Stimulated activated CD8-positive, alpha-beta memory T cell treated with anti-CD3 and anti-CD28 coated beads, Interleukin-7, amount 100 ng/mL, for 1 hour (primary cell): ENCODE measurements at places on chromosomes 5 and 9.

DNA sequence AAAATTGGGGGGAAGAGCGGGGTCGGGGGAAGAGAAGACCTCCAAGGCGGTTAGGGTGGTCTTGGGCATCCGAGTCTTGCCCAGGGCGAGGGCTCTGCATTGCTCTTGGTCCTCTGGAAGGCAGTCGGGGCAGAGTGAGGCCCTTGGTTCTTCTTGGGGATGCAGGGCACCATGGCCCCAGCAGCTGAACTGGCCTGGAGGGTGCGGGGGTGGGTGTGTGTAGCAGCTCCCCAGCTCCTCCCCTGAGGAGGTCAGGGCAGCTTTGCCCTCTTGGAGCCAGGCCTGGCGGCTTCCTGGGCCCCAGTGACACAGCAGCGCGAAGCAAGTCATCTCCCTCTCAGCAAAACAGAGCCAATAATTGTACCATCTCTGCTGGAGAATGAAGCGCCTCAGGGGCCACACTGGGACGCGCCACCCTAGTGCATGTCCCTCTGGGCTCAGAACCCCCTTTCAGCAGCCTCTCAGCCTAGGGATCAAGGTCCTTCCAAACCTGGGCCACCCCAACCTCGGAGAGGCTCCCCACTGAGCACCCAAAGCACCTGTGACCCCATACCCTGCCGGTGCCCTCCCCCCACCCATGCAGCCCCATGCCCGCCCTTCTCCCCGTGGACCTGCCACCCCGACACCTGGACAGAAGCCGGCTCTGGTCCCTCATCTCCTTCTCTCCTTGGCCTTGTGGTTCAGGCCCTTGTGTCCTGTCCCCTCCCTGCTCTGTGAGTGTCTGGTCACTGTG, 10.4 kb upstream of the RXRA start:
- DNase-seq, result no peak

DNA sequence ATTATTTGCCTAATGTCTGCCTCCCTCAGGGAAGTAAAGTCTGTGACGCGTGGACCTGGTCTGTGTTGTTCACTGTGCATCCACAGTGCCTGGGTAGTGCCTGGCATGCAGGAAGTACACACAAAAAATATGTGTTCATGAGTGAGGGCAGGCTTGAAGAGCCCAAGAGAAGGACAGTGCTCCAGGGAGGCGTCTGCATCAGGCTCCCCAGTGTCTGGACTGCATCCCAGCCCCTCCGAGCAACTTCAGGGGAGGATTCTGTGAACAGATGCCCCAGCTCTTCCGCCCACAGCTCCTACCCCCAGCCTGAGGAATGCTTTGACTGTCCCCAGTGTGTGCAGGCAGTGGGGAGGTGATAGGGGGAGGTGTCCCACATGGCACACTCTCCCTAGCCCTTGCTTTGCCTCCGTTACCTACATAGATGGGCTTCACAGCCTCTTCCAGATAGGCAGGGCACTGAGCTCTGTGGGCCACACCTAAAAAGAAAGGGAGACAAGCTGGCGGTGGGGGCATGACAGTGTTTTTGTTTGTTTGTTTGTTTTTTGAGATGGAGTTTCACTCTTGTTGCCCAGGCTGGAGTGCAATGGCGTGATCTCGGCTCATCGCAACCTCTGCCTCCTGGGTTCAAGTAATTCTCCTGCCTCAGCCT, 25.4 kb downstream of the IRF1 start:
- no peak for DNase-seq

DNA sequence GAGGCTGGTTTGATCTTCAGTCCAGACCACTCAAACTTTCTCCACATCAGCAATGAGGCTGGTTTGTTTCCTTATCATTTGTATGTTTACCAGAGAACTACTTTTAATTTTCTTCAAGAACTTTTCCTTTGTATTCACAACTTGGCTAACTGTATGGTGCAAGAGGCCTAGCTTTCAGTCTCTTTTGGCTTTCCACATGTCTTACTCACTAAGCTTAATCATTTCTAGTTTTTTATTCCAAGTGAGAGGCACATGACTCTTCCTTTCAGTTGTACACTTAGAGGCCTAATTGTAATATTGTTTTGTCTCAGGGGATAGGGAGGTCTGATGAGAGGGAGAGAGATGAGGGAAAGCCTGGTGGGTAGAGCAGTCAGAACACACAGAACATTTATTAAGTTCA, 554.0 kb upstream of the ARRDC3 start:
- DNase-seq, result no peak

DNA sequence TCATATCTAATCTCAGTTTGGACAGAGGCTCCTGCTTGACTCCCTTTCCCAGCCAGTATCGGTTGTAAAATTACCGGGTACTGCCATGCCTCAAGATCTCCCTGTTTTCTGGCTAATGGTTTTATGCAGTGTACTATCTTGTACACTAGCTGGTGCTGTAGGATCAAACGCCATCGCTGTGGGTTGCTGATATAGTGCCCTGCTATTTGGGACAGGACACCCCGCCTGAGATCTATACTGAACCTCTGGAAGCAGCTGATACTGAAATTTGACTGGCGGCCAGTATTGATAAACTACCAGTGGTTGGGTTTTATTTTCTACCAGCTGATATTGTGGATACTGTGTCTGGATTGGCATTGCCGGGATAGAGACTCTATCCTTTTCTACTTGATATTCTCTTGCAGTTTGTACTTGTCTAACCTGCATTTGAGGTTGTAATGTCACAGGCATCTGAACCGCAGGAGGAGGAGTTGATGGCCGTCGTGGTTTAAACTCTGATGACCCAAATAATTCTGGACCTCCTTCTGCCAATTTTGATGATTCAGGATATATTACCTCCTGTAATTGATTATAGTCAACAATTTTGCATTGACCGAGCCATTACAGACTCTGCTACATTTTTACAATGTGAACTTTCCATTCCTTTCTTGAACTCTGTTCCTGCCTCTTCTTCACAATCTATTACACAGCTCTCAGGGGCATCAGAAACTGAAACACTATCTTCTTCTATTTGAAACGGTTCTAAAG, 112.5 kb upstream of the LARP1 start:
- DNase-seq, result no peak

GRCh38 chr9:126419475-126419874, 92.8 kb downstream of the MVB12B start:
- DNase-seq, result no peak

DNA sequence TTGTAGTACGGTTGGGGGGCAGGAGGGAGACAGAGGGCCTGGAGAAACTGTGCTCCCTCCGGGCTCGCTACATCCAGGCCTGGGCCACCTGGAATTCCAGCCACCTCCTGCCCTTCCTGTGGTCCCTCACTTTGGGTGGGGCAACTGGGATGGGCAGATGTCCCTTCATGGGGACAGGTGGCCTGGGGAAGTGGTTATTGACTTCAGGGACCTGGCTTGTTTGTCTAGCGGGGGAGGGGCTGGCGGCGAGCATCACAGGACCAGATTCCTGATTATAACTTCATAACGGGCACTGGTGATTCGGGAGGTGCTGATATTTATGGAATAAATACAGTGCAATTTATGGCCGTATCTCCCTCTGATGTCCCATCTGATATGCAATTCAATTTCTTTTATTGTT, 20.1 kb upstream of the LAMC3 start:
- DNase-seq, result no peak

GRCh38 chr9:121227862-121228261, 26.2 kb upstream of the RAB14 start:
- DNase-seq, result no peak
